ENCODE measurements at places on chromosomes 1 and 21.

DNA sequence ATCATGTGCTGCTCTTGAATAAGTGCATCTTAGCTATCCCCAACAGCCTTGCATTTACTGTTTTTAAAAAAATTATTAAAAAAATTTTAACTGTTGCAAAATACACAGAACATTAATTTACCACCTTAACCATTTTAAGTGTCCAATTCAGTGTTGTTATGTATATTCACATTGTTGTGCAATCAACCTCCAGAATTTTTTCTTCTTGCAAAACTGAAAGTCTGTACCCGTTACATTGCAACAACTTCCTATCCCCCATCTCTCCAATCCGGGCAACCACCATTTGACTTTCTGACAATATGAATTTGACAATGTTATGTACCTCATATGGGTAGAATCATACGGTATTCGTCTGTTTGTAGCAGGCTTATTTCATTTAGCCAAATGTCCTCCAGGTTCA is 83.1 kb downstream of the FMN2 start:
- no peak for DNase-seq

DNA sequence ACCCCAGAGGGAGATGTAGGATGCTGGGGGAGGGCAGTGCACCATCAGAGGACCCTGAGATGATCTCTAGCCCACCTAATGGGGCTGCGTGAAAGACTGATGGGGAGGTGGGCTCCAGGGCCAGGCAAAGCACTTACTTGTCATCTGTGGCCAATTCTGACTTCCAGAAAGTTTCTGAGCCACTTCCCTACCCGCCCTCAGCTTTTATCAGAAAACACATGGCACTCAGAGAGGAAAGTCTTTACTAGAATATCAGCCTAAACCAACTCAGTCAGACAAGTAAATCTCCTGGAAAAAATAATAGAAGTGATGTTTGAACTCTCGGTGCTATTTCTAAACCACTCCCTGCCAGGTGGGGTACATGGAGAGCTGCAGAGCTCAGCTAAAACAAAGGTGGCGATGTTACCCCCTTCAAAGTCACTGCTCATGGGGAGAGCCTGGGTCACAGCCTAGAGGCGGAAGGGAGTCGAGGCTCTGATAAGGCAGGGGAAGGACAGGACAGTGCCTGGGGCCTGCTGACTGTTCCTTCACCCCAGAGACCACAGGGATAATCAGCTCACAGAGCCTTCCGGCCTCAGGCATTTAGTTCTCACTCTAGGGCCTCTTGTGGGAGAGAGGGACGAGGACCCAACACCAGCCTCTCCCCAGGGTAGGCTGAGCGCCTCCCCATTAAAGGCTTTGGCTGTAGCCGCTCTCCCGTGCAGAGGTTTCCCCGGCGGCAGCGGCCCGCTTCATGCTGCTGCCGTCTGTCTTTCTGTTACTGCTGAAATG is 14.2 kb downstream of the SMIM12 start:
- peak; percentile 60 for DNase-seq

GRCh38 chr1:226433341-226433720 is 25.4 kb upstream of the PARP1 start:
- DNase-seq, result no peak

DNA sequence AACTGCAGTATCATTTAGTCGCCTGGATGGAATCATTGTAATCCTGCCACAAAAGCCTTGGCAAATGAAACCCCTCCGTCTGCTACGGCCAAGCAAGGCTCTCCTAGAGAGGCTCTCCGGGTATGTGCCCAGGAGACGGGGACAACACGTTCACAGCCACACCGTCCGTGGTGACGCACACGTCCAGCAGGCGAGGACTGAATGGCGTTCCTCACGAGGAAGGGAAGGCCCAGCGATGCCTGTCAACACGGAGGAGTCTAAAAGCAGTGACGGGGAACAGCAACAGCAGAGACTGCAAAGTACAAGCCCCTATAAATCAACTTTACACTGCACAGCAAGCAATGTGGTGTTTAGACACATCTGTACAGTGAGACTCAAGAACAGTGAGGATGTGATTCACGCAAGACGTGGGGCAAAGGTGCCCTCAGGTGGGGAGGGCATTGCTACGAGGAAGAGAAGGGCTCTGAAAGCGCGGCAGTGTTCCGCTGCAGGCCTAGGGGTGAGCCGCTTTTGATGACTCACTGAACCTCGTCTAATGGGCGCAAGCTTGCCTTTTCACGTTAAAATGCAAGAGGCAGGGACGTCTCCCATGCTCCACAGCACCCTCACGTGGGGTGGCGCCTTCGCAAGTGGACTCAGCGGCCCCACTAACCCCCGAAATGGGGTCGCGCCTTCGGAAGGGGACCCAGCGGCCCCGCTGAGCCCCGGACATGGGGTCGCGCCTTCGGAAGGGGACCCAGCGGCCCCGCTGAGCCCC is 6.8 kb downstream of the WRAP73 start:
- DNase-seq, result no peak

- DNase-seq, result no peak
These were observed 172.7 kb downstream of the BRINP2 start for GRCh38 chr1:177343445-177343844.

GRCh38 chr1:157292809-157293564 is 154.8 kb upstream of the ETV3 start:
- DNase-seq, result no peak

- DNase-seq, result no peak
These were observed 53.8 kb upstream of the PPP2R5A start for GRCh38 chr1:212231372-212231771.

- DNase-seq, result no peak
These were observed at the start of gene CORT for GRCh38 chr1:10449751-10450150. Gene CORT, plus strand, starts transcription at chr1:10450031. Its CDS starts 193 bp downstream, at chr1:10450224.

DNA sequence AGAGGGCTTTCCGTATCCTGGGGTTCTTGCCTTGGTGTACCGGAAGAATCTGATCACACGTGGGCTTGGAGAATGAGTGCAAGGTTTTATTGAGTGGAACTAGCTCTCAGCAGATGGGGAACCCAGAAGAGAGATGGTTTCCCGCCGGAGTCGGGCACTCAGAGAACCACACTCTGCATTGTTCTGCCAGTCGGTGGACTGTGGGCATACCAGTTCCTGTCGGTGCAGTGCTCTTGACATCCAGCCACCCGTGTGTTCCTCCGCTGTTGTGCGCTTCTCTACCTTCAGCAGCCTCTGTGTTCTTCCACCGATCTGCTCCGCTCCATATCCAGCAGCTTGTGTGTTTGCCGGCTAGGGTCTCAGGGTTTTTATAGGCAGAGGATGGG is 10.8 kb upstream of the PPIE start:
- DNase-seq, result no peak

DNA sequence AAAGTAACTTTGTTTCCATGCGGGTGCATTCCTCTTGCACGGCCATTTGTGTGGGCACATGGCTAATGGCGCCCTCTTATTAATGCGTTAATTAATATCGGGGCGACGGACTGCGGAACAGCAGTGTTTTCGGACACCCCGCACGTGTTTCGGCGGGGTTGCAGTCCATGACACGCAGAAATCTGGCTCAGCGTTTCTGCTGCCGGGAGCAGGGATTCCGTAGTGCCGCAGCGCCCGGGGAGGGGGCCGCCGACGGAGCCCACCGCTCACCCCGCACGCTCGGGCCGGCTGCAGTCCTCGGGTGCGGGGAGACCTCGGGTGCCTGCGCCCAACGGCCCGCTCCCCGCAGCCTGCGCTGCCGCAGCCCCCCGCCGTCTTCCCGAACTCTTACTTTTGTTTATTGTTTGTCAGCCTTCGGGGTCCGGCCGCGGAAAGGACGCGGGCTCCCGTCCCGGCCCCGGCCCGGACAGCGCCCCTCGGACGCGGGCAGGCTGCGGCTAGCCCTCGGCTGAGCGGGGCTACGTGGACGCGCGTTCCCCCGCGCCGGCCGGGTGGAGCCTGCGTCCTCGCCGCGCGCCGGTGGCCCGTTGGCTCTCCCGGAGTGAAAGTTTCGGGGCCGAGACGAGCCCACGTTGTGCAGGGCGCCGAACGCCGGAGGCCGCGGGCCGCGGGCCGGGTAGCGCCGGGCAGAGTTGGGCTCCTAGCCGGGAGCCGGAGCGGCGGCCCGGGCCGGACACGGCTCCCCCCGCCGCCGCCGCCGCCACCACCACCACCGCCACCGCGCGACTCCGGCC is 849 bp downstream of the NFIA start:
- peak; percentile 57 for DNase-seq

DNA sequence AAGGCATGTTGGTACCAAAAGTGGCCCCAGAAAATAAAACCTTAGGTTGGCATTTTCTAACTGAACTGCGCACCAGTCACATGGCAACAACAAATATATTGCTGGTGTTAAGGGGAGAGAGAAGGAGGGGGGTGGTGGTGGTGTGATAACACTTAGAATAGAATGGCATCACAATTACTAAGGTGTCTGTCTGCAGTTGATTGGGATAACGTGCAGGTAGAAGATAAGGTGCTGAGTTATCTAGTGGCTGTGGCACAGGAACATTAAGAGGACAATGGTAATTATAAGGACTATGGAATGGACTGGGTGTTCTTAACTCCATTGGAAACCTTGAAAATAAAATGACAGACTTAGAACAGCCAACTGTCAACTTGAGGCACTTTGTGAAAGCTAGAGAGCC is 1.4 kb upstream of the YIPF1 start:
- DNase-seq, result no peak

- no peak for DNase-seq
These were observed 11.0 kb upstream of the LDLRAD2 start for GRCh38 chr1:21801100-21801499.

GRCh38 chr1:160373696-160374095 is 6.8 kb downstream of the NHLH1 start:
- DNase-seq, result no peak

DNA sequence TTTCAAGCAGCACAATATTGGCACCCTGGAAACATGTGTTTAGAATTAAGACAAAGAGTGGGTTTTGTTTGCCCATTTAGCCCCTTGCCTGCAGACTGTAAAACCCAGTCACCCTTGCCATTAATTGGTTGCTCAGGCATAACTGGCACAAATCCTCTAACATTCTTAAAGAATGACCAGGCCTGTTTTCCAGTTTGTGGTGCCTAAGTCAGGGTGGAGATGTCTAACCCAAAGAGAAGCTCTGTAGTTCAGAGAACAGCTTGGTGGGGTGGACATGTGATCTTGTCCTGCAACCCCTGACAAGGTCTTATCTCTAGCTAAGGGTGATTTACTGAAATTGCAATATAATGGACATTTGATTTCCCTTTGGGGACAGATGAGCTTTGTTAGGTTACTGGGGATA is 8.8 kb upstream of the ANGPTL7 start:
- DNase-seq, result peak; percentile 31

Data from erythroblast (primary cell).